Activated naive CD4-positive, alpha-beta T cell treated with Interleukin-2 at 50 U/mL for 16 hours (primary cell): ENCODE measurements at places on chromosomes 6 and 20.

DNA sequence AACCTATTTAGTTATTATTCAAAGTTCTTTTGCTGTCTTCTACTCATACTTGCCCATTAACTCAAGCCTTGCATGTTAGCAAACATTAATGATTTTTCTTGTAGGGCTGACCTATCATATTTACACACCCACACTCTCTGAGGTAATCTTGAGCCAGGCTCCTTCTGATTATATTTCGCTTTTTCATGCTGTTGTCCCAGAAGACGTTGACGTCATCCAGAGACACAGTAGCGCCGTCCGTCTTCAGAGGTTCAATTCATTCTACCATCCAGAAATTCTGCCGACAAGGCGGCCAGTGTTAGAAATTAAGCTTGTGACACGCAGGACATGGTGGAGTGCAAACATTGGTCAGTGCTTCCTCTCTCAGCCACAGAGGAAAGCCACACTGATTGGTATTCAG lies 584.7 kb downstream of the BMP2 start:
- no peak for DNase-seq

GRCh38 chr20:23436681-23437080 lies 2.8 kb upstream of the CSTL1 start:
- DNase-seq = no peak

DNA sequence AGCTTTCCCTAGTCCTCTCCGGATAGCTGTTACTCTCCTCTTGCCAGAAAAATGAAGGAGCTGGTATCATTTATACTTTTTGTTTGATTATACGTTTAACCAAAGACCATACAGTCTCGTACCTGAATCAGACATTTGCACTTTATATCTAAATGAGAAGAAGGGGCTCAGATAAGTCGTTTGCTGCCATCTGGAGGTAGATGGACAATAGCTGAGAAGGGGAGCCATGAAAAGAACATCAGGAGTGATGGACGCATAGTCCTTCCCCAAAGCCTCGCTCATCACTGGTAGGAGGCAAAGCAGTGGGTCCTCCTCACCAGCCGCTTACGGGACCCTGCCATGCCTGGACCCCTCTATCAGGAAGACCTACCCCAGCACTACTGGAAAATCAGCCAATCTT lies 45.4 kb downstream of the RPF2 start:
- no peak for DNase-seq

- no peak for DNase-seq
These were observed 20.1 kb downstream of the KCNQ2 start for GRCh38 chr20:63452341-63452740.

GRCh38 chr6:13434777-13435176 lies 52.6 kb downstream of the GFOD1 start:
- DNase-seq = no peak

- DNase-seq = no peak
These were observed 67.9 kb upstream of the STX16 start for GRCh38 chr20:58583176-58583575.

- no peak for DNase-seq
These were observed at the start of gene AIF1 for GRCh38 chr6:31614684-31615578. Gene AIF1, plus strand, starts transcription at chr6:31615234. Its CDS starts 96 bp downstream, at chr6:31615330.

DNA sequence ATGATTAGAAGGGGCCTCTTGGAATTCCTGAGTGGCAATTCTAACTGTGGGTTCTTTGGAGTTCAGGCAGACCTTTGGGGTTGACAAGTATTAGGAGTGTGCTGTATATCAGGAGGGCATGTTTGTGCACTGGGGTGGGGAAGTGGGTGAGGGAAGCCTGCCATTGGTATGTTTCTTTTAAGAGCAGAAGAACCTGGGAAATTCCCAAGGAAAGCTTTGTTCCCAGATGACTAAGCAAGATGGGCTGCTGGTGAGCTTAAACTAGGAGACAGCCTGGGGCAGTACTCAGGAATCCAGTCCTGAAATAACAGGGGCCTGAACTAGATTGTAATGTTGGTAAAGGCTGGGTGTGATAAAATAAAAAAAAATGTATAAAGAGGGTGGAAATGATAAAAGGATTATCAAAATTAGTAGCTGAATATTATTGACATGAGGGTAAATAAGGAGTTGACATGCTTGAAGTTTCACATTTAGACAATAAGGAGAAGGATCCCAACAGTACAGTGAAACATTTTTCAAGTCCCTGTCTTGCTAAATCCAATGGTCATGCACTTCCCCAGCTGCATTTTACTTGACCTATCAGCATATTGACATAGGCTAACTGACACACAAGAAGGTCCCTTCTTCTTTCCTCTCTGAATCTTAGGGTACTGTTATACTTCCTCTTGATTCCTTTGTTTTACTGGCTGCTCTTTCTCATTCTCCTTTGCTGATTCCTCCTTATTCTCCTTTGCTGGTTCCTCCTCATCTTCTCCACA lies 18.4 kb upstream of the IFNGR1 start:
- no peak for DNase-seq

DNA sequence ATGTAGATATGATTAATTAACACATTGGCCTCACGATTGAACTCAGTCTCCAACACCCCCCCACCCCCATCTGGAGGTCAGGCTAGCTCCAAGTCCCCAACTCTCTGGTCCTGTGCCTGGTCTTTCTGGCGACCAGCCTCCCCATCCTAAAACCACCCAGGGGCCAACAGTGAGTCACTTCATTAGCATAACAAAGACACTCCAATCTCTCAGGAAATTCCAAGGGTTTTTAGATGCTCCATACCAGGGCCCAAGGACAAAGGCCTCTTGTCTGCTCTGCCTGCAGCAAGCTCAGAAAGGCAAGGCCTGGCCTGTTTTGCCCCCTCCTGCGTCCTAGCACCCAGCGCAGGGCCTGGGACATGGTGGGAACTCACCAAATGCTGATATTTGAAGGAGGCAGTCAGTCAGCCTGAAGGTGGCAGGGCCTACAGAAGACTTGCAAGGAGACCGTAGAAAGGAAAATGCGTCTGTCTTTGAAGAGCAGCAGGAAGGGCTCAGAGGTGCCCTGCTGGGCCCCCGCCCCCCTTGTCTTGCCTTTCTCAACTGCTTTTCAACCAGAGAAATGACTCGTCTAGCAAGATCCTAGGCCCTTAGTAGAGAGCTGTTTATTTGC lies 184.7 kb downstream of the CDH4 start:
- no peak for DNase-seq

DNA sequence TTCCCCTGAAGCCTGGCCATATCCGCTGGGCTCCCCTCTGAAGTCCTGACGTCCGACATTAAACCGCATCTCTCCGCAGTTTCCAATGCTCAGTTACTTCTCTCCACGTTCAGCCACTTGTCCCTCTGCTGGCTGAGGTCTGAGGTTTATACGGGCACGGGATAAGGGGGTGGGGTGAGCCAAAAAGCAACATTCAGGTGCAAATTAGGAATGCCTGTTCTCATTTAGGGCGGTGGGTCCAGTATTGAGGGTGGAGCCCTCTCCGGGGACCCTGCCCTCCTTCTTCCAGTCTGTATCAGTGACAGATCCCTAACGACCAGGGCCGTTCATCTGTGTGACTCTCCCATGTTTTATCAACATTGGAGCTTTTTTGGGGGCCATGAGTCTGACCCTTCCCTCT lies 1454.4 kb downstream of the HACE1 start:
- no peak for DNase-seq

DNA sequence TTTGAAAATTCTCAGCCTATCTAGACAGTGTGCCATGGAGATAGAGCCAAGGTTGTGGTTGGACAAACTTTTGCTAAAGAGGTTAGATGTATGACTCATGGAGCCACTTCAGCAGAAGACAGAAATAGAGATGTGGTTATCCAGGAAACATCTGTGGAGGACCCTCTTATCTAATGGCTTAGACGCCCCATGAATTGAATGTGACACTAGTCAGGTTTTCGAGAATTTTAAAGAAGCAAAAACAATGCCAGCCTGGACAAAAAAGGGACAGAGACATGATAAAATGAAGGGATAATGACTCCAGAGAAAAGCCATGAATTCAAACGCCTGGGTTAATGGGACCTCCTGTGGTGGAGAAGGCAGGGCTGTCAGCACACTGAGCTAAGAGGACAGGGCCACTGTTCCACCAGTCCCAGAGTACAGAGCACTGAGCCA lies 280.5 kb downstream of the CLVS2 start:
- no peak for DNase-seq

GRCh38 chr6:44156494-44157151 lies 2.0 kb upstream of the CAPN11 start:
- no peak for DNase-seq

- DNase-seq = no peak
These were observed 17.6 kb downstream of the TMEM74B start for GRCh38 chr20:1166948-1167720.

DNA sequence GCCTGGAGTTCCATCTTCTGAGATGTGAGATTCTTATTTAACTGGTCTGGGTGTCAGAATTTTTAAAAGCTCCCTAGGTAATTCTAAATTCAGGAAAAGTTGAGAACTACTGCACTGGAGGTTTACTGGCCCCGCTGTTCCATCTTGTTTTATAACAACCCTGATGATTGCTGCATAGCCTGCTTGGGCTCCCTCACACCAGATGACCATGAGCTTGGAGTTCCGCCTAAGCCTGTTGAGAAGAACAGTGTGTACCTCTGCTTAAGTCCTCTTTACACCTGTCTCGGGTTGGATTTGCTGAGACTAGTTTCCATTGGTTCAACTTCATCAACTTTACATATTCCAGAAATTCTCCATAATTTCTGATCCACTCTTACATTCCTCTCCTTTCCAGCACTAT lies 77.9 kb downstream of the FKBP5 start:
- no peak for DNase-seq

DNA sequence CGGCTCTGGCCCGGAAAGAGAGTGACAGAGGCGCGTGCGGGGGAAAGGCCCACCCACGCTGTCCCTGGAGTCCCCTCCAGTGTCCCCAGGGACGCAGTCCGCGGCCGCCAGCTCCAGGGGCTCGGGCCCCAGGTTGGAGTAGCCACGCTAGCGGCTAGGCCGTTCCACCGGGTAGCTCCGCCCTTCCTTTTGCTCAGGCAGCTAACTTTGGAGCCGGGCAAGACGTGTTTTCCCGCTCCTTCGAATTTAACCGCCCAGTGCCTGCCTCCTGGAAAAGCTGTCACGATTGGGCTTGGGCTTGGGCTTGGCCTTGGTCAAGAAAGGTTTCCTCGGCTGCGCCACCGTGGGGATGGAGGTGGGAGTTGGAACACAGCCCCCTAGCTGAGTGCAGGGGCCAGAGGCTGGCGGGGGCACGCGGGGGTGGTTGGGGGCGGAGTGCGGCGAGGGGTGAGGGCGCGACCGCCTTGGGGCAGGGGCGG lies 4.7 kb downstream of the LINC00237 start:
- DNase-seq = peak; percentile 17

- DNase-seq = no peak
These were observed 14.5 kb downstream of the SERPINB1 start for GRCh38 chr6:2827142-2827541.

DNA sequence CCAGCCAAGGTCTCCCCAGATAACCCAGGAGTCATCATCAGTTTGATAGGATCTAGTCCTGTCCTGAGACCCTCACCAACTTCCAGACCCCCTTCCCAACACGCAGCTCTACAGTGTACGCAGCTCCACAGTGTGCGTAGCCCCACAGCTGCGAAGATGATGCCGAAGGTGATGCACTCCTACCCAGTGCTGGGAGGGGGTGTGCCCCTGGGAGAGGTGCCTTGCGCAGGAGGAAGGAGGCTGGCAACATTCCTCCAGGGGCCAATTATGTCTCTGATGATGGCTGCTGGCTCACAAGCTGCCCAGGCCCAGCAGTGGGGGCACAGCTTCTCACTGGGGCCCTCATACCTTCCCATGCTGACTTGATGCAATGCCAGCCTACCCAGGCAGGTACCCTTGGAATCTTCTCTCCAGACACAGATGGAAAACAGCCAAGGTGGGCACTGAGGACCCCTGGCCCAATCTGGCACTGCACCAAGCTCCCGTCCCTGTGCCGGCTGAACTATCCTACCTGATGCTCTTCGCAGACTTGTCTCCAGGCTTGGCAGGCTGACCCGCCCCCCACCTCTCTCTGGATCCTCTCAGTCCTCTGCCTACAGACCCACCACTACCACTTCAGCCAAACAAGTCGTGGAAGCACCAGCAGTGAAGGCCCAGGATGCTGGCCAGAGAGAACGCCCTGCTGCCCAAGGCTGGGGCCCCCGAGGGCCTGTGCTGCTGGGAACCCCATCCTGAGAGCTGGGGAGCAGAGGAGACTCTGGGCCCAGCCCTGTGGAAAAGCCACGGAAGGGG lies 1.4 kb downstream of the ZNF512B start:
- DNase-seq = no peak

DNA sequence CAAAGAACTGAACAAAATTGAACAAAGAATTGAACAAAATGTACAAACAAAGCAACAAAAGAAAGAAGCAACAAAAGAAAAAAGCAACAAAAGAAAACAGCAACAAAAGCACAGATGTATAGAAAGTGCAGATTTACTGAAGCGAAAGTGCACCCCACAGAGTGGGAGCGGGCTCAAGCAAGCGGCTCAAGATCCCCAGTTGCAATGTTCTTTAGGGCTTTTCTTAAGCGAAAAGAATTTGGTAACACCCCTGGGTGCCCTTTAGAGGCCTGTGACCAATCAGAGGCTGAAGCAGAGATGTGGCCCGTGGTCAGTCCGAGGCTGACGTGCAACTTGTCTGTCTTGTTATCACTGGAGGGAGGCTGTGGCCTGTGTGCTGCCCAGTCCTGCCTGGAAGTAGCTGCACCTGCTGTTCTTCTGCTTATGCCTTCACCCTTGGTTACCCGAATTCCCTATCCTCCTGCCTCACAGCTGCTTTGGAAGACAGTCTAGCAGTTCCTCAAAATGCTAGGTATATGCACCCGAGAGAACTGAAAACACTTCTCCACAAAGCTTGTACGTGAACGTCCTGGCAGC lies 13.2 kb upstream of the KIF25 start:
- DNase-seq = no peak

GRCh38 chr6:47573109-47573508 lies 95.5 kb downstream of the CD2AP start:
- no peak for DNase-seq

DNA sequence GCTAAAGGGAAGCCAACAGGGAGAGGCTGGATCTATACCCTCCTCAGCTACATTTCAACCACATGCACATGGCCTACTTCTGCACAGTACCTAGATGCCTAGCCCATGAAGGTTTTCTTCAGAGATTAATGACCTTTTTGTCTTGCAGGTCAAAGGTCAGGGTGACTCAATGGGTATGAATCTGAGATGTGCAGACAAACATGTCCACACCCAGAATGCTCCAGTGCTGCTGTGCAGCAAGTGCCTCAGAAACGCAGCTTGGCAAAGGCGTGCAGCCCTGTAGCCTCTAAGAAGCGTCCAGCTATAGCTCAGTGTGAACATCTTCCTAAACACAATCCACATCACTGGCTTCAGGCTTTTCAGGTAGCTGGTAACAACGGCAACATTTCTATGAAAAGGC lies 24.4 kb downstream of the MAP1LC3A start:
- no peak for DNase-seq
